ENCODE measurements at places on chromosomes 2 and 18.

DNA sequence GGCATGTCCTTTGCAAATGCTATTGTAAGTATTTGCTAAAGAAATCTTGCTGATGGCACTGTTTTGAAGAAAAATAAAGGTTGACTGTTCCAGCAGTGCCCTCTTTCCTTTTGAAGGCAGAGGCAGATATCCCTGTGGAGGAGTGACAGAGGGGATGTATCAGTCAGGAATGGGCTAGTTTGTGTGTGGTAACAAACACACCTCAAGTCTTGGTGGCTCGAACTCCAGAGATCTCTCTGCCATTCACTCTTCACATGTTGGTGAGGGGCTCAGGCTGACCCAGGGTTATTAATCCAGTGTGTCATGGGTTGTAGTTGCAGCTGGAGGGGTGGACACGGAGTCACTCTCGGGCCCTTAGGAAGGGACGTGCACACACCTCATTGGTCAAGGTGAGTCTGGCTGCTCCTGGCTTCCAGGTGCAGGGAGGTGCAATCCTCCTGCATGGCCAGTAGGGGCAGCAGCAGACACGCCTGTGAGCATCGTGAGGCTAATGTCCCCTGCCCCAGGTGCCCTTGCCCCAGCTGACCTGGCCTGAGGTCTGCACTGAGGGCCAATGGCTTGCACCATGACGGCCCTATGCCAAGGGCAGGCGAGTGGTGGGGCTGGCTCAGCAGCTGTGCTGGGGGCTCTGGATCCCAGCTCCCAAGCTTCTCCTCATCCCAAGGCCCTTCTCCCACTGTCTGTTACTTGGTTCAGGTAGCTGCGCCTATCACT, 146.5 kb downstream of the ASB1 start:
- DNase-seq = no peak

GRCh38 chr2:128401680-128402079, 83.0 kb upstream of the HS6ST1 start:
- no peak for DNase-seq

GRCh38 chr2:98895901-98896300, 40.1 kb downstream of the CRACDL start:
- DNase-seq = no peak

DNA sequence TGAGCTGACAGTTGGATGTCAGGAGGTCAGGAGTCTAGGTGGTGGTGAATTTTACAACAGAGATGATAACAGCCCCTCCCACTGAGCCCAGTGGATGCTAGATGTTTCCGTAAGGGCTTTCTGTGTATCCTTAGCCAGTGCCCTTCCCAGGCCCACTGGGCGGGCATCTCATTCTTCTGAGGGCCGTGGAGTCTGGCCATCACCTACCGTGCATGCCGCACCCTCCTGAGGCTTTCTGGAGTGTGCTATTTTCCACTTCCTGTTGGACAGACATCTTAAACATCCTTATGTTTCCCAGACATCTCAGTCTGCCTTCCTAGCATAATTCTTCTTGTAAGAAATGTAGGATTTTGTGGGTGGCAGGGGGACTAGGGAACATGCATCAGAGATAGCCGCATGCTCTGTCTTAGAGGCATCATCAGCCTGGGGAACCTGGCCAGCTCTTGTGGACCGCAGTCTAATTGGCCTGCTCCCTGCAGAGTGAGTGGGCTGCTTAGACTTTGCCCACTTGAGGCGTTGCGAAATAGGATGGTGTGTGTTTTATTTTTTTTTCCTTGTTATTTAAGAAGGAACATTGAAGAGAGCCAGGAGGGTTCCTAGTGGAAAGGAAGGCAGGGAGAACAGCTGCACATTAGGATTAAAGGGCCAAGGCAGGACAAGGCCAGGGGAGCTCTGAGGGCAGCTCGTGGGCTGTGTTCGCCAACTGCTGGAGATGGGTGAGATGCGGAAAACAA, 135.8 kb downstream of the SH3RF3 start:
- DNase-seq = no peak

DNA sequence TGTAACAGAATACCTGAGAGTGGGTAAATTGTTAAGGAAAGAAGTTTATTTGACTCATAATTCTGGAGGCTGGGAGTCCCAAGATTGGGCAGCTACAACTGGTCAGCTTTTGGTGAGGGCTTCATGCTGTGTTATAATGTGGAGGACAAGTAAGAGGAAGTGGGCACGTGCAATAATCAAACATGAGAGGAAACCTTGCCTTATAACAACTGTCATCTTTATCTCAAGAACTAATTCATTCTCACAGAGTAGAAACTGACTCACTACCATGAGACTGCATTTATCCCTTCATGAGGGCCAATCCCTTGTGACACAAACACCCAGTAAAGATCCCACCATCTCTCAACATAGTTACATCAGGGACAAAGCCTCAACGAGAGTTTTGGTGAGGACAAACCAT, 318.1 kb upstream of the NT5C1B start:
- no peak for DNase-seq

DNA sequence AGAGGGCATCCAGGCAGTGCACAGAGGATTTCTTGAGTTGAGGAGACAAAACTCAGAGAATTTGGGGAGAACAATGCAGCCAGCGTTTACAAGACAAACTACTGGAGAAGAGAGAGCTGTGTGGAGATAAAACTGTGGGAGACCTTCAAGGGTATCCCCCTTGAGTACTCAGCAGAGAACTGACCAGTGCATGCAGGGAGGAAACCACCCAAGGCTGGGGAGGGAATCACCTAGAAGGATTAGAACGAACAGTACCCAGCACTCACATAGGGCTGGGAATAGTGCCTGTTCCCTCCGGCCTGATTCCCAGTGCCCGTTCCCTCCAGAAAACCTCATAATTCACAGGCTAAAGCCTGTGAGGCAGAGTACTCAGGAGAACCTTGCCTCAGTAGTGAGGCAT, 61.9 kb upstream of the YPEL5 start:
- no peak for DNase-seq

DNA sequence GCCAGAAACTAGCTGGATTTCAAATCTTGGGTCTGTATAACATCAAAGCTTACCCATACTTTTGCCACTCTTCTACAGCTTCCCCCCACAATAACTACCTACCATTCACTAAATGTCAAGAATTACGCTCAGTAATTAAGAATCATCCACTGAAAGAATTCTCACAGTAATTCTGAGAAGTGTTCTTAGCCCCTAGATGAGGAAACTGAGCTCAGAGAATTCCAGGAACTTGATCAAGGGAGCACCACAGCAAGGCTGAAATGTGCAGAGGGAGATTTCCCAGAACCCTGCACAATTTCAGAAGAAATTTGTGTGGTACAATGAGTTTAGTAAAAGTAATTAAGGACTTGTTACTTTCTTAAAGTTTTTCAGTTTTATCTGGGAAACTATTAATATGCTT, 194.5 kb upstream of the STK17B start:
- no peak for DNase-seq

DNA sequence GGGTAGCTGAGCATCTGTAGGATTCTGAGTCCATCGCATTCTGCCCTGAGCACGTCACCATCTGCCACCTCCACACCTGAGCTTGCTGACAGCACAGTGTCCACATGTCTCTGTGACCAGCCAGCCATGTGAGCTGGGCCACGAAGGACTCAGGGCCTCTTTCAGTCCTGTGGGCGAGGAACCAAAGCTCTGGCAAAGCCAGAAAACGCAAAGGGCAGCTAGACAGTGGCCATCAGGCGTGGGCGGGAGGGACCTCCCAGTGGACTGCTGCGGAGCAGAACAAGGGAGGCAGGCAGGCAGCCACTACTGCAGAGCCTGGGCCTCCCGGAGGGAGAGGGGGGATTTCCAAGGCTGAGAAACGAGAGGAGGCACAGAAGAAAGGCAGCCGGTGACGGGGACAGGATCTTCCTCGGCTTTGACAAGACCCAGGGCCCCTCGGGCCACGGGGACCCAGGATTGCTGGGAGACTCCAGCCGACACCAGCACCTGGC, 274.6 kb upstream of the SALL3 start:
- DNase-seq = no peak

- DNase-seq = no peak
These were observed 84.7 kb downstream of the TCF4 start for GRCh38 chr18:55503167-55503820.

GRCh38 chr2:145123606-145124005, 603.7 kb upstream of the ZEB2 start:
- DNase-seq = no peak

- DNase-seq = no peak
These were observed 15.5 kb upstream of the GNAL start for GRCh38 chr18:11673560-11673959.

DNA sequence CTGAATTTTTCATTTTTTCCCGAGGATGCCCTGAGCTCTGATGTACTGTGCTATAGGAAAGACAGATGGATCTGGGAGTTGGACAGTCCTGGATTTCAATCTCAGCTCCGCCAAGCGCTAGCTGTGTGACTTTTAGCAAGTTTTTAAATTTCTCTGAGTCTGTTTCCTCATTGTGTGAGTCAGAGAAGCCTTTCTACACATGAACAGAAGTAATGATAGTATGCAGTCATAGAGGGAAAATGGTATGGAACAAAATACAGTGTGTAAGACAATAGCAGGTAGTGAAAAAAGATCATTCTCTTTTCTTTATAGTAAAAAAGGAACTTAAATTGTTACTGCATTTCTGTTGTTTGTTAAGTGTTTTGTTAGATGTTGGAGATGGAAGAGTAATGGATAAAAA, 52.4 kb upstream of the PPM1B start:
- no peak for DNase-seq

- DNase-seq = no peak
These were observed 2.7 kb downstream of the ST8SIA5 start for GRCh38 chr18:46754188-46754587.

DNA sequence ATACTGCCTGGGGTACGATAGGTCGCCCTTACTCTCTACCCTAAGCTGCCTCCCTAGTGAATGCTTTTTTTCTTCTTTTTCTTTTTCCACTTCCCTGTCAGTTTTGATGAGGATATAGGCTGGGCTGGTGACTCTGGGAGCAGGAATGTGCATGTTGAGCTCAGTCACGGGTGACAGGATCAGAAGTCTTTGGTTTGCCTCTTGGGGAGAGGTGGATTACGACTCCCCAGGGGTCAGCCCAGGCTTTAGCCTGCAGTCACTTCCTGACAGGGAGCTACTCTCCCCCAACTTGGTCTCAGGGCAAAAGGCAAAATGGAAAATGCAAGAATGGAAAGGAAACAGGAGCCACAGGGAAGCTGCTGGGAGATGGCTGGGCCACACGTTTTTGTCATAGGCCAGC, 57.3 kb downstream of the THNSL2 start:
- no peak for DNase-seq

DNA sequence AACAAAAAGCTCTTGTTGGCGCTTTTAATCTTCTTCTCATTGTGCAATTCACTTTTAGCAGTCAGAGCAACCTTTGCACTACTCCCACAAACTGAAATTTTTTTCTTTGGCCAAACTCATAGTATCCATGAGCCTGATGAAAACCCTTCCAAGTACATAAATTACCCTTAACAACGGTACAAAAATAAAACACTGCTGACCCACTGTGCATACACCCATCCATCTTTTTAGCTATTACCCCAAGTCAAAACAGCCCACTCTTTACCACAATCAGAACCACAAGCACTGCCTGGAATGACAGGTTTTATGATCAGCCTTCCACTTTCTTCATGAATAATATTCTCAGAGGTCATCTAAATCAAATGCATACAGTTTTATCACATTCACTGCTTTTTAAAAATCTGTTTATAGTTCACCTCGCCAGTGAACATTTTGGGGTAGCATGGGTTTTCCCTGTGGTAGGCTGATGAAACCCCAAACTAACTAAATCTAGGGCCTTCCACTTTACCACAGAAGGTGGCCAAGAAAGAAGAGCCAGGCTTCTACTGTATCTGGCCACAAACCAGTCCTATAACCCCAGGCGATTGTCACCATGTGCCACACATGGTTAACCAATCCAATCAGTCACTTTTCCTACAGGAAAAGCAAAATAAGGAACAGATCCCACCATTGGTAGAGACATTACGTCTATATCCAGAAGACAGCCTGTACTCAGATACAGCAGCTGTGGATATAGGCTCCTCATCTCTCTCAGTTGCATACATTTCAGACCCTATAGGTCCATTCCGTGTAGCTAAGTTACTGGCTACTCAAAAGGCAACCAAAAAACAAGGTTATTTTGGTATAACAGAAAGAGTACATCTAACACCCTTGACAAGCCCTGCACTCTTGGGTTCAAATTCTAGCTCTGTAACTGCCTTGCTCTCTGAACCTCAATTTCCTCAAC, 171.3 kb downstream of the THADA start:
- DNase-seq = no peak

DNA sequence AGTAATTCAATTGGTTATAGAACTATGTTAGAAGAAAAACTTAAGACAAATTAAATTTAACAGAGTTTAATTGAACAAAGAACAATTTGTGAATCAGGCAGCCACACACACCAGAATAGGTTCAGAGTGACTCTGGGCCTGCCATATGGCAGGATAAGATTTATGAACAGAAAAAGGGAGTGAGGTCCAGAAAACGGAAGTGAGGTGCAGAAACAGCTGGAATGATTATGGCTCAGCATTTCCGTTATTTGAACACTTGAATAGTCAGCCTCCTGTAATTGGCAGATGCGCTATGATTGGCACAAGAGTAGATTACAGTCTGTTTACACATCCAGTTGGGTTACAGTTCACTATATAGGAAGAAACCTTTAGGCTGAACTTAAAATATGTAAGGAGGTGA, 99.0 kb downstream of the MBD2 start:
- DNase-seq = no peak

- DNase-seq = no peak
These were observed at the start of gene DSG3 for GRCh38 chr18:31447530-31448191. Gene DSG3, plus strand, starts transcription at chr18:31447741. Its CDS starts 137 bp downstream, at chr18:31447878.

- DNase-seq = no peak
These were observed 113.2 kb downstream of the USP34 start for GRCh38 chr2:61357681-61358080.

- no peak for DNase-seq
These were observed at the start of gene RAB31 for GRCh38 chr18:9708057-9708433. Gene RAB31, plus strand, starts transcription at chr18:9708301. Its CDS starts 105 bp downstream, at chr18:9708406.

- DNase-seq = no peak
These were observed 7.6 kb upstream of the ALS2 start for GRCh38 chr2:201788371-201788770.

GRCh38 chr18:3441290-3441689, 8.7 kb upstream of the TGIF1 start:
- no peak for DNase-seq

DNA sequence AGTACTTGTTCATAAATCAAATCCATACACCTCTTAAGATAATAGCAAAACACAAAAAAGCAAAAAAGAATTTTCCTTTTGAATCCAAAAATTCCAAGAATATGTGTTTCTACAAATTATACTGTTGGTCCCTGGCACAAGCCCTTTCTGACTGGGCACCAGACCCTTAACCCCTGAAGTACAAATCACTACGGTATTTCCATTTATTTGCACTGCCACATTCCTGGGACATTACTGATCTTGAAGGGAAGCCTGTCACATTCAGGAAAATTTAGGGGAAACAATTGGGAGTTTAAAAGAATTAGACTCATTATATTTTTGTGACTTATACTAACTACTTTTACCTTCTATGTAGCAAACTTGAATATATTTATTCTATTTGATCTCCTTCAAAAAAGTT, 98.8 kb downstream of the ZNF521 start:
- DNase-seq = no peak

- no peak for DNase-seq
These were observed 156.4 kb downstream of the CCBE1 start for GRCh38 chr18:59540780-59541179.

GRCh38 chr2:64328415-64328722, 125.6 kb upstream of the LGALSL start:
- no peak for DNase-seq

Measured in effector memory CD8-positive, alpha-beta T cell (primary cell).